Central memory CD8-positive, alpha-beta T cell (primary cell): ENCODE measurements at places on chromosomes 13 and 19.

DNA sequence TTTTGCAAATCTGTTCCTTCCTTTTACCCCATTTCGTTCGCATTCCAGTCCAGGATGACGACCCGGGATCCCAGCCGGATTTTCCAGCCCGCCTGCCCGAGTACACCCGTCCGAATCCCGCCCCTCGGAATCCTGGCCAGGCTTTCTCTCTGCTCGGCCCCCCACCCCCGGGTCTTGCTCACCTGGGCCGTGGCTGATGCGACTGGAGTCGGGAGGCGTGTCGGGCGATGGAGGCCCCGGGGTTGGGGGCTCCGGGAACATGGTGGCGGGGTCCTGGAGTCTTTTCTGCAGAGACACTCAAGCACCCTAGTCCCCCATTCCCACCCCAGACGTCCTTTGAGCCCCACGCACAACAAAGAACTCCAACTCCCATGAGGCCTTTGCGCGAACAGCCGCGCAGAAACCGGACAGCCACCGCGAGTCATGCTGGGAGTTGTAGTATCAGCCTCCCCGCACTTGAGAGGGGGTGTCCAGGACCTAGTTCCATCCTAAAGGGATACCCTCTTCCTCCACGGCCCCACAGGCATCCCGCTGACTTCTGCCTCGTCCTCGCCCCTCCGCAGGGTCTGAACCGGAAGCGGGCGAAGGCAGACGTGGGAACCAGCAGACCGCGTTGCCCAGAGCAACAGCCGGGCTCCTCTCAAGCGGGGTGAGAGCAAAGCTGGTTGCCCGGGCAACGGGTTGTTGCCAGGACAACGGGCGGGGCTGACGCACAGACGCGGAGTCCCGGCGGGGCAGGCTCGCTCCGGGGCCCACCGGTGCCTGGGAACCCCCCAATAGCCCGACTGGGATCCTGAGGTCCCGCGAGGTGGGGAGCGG is 1.1 kb downstream of the SYT5 start:
- peak; percentile 97 for DNase-seq

DNA sequence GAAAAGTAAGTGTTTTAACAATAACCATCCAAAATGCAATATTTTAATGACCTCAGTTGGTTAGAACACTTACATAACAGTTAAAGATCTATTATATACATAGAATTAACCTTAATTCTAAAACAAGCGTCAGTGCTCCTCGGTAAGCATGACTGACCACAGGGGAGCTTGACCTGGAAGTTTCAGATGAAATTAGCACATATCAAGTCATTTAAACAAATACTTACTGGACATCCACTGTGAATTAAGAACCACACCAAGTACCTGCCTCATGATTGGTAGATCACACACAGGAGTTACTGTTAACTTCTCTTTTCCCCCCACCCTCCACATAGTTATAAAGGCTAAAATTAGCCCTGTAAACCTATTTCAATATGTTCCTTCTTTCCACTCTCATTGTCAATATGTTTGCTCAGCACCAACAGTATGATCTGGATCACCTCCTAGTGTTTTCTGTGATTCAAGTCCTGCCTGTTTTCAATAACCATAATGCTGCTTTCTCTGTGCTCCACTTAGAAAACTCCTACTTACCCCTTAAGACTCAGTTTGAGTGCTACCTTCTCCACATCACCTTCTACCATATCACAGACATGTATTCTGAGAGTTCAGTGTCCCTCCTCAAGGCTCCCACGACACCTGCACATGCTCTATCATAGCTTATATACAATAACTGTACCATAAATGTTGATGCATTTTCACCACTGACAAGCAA is 209.0 kb downstream of the VWA8 start:
- no peak for DNase-seq

GRCh38 chr19:7863971-7864689 is 10.1 kb downstream of the PRR36 start:
- no peak for DNase-seq

DNA sequence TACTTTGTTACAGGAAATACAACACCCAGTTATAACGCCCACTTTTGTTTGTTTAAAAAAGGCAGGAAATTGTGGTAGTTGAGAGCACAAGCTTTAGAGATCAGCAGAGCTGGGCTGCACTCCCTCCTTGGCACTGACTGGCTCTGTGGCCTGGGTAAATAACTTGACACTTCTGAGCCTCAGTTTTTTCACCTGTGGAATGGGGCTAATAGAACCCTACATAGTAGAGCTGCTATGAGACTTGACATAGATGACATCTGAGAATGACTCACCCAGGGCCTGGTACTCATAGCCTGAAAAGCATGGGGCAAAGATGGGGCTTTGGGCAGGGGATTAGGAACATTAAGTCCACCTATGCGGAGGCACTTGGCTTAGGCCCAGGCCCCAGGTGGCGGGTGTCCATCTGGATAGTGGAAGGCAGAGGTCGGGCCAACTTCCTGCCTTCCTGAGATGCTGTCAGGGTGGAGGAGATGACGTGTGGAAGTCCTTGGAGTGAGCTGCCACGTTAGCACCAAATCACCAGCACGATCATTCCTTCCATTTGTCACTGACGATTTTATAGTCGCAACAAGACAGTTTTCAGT is 159.1 kb downstream of the KATNAL1 start:
- peak; percentile 71 for DNase-seq

GRCh38 chr13:105642511-105642958 is 892.9 kb downstream of the EFNB2 start:
- no peak for DNase-seq

GRCh38 chr19:47682939-47683338 is 30.3 kb upstream of the EHD2 start:
- DNase-seq: no peak

DNA sequence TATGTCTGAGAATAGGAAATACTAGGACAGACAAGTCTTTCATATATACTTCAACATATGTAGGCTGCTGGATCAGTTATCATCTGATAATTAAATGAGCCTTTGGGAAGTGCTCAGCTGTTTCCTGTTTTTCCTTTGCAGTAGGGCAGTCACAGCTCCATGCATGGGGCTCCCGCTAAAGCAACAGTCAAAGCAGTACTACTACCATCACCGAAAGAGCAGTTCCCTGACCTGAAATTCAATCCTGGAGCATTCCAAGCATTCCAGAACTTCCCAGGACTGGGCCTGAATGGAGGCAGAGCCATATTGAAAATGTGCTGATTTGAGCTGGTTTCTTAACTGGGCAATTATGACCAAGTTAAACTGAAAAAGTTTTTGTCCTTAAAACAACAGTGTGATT is 20.5 kb downstream of the MICU2 start:
- DNase-seq: no peak

DNA sequence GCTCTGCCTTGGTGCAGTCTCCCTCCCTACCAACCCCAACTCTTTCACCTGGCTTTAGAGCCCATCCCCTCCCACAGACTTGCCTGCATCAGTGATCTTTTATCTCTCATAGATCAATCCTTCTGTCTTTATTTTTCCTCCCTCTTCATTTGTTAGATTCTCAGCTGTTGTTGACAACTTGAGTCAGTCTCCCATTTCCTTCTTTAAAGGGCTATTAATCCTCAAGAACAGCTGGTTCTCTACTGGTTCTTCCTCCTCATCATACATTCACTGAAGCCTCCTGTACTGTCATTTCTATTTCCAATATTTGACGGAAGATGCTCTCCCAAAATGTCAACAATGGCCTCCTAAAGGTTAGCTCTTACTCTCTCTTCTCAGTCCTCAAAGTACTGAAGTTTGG is 408.2 kb downstream of the TBC1D4 start:
- DNase-seq: no peak

- peak; percentile 56 for DNase-seq
Measured at GRCh38 chr13:106570299-106570852, 2.4 kb upstream of the ARGLU1 start.

GRCh38 chr19:30320916-30321315 is 51.3 kb upstream of the ZNF536 start:
- no peak for DNase-seq

DNA sequence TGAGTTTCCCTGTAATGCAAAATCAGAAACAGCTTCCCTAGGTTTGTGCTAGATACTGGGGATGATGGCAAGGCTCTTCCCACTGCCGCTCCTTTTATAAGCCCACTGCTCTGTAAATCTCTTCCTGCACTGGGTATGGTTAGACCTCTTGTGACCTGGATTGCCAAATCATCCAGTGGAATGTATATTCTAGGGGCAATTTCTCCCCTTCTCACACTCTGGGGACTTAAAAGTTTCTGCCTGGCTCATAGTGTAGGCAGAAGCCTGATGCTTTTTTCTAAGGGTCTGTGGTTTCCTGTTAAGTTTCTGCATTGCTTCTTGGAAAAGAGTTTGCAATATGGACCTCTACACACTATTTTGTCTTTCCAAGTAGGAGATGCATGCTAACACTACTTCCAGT is 1582.0 kb upstream of the PCDH20 start:
- no peak for DNase-seq

- DNase-seq: no peak
Measured at GRCh38 chr19:7980168-7980567, 25.3 kb downstream of the ELAVL1 start.

GRCh38 chr13:62193919-62194318 is 778.3 kb upstream of the PCDH20 start:
- no peak for DNase-seq

DNA sequence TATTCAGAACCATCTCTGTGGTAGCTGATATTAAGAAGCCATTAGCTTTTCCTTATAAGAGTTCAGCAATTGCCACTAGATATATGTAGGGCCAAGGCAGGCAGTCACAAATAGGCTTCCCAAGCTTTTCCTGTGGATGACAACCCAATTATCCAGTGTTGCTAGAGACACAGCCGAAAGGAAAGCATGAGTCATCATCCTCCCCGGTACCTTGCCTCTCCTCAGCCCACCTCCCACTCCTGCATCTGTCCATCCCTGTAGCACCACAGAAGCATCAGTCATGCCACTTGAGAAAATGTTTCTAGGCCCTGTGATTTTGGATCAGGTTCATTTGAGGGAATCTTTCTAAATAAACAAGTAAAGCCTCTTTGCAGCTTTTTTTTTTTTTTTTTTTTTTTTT is 204.3 kb downstream of the DNAJC15 start:
- no peak for DNase-seq

GRCh38 chr19:38842439-38843174 is 7.2 kb downstream of the HNRNPL start:
- peak; percentile 53 for DNase-seq

DNA sequence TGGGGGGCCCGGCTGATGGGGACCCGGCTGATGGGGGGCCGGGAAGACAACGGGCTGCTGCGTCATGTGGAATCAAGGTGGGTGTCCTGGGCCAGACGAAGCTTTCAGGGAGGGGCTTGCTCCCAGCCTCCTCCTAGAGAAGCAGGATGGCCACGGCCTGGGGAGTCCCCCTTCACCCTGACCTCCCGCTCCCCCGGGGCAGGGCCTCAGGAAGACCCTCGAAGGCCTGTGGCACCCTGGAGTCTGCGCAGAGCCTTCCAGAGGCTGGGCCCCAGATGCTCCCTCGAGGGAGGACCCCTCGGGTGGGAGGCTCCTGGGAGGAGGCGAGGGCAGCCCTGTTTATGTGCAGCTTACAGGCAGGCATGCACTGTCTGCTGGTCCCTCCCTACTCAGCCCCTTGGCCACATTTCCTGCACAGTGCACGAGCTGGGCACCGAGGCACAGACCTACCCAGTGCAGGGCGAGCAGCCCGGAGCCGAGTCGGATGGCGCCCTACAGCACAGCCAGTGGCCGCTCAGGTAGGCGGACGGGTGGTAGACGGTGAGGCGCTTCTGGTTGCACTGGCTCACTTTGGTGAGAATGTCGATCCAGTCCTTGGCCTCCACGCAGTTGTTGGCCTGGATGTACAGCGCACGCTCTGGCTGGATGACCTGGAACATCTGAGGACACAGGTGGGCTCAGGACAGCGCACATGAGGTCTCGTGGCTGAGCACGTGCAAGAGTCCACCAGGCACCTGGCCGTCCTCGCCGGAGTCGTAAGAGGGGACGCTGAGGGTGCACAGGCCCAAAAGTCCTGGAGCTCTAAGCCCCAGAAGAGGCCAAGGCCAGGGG is 22.4 kb upstream of the C13orf46 start:
- DNase-seq: no peak

DNA sequence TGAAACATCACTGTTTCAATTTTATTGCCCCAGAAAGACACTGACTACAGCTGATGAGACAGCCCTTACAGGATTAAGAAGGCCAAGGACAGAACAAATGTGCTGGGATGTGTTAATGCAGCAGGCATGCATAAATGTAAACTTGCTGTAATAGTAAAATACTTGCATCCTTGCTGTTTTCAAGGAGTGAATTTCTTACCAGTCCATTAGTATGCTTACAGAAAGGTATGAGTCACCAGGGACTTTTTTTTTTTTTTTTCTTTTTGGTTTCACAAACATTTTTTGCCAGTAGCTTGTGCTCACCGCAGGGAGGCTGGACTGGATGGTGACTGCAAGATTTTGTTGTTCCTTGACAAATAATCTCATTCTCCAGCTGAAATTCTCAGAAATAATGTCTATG is 55.1 kb downstream of the GPR180 start:
- DNase-seq: no peak

DNA sequence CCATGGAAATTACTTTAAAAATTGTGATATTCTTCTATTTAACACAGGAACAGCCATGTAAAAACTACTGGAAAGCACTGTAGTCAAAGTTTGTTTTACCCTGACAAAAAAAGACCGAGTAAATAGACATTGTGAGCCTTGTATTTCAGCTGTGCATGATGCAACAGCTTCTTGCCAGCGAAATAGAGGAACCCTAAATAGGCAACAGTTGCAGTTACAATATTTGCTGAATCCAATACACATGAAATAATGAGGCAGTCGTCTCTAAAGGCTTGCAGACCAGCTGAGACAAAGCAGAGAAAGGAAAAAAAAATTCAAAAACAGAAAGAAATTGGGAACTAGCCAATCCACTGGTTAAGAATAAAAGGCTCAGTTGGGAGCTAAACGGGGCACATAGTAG is 1001.1 kb downstream of the OLFM4 start:
- no peak for DNase-seq
